ENCODE measurements at places on chromosomes 12 and 14.

GRCh38 chr14:21494902-21495762 is 16.0 kb downstream of the METTL3 start:
- DNase-seq: no peak

GRCh38 chr12:115204957-115205754 is 521.2 kb upstream of the TBX3 start:
- DNase-seq: no peak

- no peak for DNase-seq
Measured at GRCh38 chr14:80117876-80118275, 93.4 kb downstream of the DIO2 start.

- DNase-seq: no peak
Measured at GRCh38 chr12:12681061-12681765, 14.8 kb downstream of the GPR19 start.

DNA sequence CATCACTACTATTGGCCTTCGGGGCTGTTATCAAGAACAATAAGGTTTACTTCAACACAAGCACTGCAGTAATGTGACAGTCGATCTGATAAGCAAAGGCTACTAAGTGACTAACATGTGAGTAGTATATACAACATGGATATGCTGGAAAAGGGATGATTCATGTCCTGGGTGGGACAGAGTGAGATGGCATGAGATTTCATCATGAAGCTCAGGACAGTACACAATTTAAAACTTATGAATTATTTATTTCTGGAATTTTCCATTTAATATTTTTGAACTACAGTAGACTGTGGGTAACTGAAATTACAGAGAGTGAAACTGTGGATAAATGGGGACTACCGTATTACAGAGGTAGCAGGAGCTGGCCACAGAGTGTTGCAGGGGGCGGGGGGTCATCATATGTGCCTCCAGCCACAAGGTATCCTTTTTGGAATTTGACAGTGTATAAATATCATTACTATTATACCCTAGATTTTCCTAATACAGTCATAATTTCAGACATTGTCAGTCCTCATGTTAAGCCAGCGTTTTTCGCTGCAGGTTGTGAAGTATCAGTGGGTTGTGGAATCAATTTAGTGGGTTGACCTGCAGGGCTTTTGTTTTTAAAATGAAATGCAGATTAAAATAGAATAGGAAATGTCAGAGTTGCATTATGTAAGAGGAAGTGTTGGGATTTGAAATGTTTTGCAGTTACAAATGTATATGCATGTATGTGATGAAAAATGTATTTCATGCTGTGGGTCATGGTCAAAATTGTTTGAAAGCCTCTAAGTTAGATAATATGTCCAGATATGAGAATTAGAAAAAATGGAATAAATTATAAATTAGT is 148.0 kb upstream of the NUDT4 start:
- DNase-seq: no peak

DNA sequence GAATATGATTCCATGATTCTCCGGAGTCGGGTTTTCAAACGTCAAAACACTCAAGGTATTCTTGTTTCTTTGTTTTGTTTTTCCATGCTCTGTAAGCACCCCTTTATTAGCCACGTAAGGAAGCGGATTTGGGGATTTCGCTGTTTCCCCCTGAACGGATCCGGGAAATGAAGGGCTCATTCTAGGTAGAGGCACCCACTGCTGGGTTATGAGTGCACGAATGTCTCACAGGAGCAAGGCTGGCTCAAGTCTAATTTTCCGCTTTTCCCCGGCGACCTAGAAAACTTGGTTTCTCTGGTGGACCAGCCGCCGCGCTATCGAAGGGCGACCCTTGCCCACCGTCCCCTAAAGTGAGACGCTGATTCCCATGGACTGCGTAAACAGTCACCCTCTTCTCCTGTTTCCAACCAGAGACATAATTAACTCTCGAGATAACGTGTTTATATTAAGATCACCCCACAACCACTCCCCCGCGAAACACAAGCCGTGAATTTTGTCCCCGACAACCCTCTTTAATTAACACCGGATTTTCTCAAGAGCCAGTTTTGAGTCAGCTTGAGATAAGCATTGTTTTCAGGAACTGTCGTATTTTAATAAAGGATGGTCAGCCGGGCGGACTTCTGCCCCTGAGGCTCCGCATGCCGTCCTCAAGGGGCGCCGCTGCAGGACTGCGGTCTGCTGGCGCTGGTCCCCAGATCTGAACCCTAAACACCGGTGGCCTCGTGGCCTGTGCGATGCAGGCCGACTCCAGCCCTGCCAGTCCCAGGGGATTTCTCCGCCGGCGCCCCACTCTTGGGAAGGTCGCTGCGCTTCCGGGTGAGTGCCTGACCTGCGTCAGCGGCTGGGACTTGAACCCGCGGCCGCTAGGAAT is 515 bp upstream of the ABCC9 start:
- no peak for DNase-seq

- DNase-seq: no peak
Measured at GRCh38 chr14:24381363-24382063, 13.5 kb downstream of the NFATC4 start.

GRCh38 chr12:123395236-123395635 is 11.3 kb downstream of the KMT5A start:
- no peak for DNase-seq

Data from CD4-positive, CD25-positive, alpha-beta regulatory T cell (primary cell).